ENCODE measurements at places on chromosomes 4 and X. TPM values are rescaled to one million over a fixed set of nuclear protein-coding genes. Genes with fewer than 3 reads are reported as not detected.

Gene GYPE
- 0.17 TPM for total RNA-seq

Gene LIMCH1
- 188 TPM for total RNA-seq

Gene TIMP1
- total RNA-seq: 33.2 TPM

Gene TLR3
- total RNA-seq: 2.0 TPM

Gene TLR2
- total RNA-seq: 2.8 TPM

Gene CT45A1
- not detected for total RNA-seq

Gene NALF2
- total RNA-seq: 0.11 TPM

Gene BGN
- total RNA-seq: 12.6 TPM

Gene BEX1
- total RNA-seq: not detected

Gene CSAG1
- total RNA-seq: not detected

Gene FSTL5
- not detected for total RNA-seq

Gene USO1
- total RNA-seq: 184 TPM

Gene OPN1MW2
- total RNA-seq: not detected

Gene PDGFRA
- total RNA-seq: 23.4 TPM

Gene CYSLTR1
- total RNA-seq: 0.37 TPM

Gene SEPTIN11
- 20.9 TPM for total RNA-seq

Gene NWD2
- total RNA-seq: not detected

Gene HAND2
- not detected for total RNA-seq

Gene HSFX2
- 1.8 TPM for total RNA-seq

Gene ARMCX5
- 2.9 TPM for total RNA-seq

Gene F9
- not detected for total RNA-seq

Gene PABPC5
- total RNA-seq: 0.36 TPM

Gene ZFP92
- total RNA-seq: 0.38 TPM

Gene RAB39B
- not detected for total RNA-seq

Gene LPAR4
- not detected for total RNA-seq

Gene AASDH
- total RNA-seq: 6.9 TPM

Gene S100G
- total RNA-seq: not detected

Gene EPHA5
- not detected for total RNA-seq

Gene EPGN
- total RNA-seq: 0.47 TPM

Gene SYP
- total RNA-seq: 0.37 TPM

Gene ZDHHC15
- total RNA-seq: 0.25 TPM

Gene SPON2
- total RNA-seq: 18.5 TPM

Gene MEPE
- not detected for total RNA-seq

Gene LRIT3
- not detected for total RNA-seq

Gene TAF7L
- not detected for total RNA-seq

Gene TEX13D
- total RNA-seq: not detected

Gene MAGEA3
- total RNA-seq: not detected

Gene GLOD5
- total RNA-seq: not detected

Gene MTNR1A
- total RNA-seq: not detected

Gene HSFX4
- total RNA-seq: not detected

Gene DCAF8L2
- total RNA-seq: not detected

Gene NOX1
- total RNA-seq: not detected

Gene CYP2U1
- total RNA-seq: 4.5 TPM

Gene PPEF1
- 0.38 TPM for total RNA-seq

Gene NSUN7
- total RNA-seq: not detected

Gene TLR7
- total RNA-seq: 0.73 TPM

Gene SLC49A3
- 3.1 TPM for total RNA-seq

Gene TREX2
- 0.25 TPM for total RNA-seq

Gene BMX
- 0.50 TPM for total RNA-seq

All from psoas muscle (tissue), 8 donors.